ENCODE measurements at places on chromosomes 11 and 22.

- DNase-seq = peak; percentile 57
These were observed 605 bp upstream of the COPB1 start for GRCh38 chr11:14500181-14500651.

DNA sequence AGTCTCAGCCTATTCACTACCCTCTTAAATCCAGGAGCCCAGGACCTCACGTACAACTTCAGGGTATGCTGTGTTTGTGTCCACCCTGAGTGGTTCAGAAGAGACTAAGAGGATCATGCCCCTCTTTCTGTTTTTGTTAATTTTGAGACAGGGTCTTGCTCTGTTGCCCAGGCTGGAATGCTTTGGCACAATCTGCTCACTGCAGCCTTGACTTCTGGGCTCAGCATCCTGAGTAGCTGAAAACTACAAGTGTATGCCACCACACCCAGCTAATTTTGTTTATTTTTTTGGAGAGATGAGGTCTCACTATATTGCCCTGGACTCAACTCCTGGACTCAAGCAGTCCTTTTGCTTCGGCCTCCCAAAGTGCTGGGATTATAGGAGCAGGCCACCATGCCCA lies 118.5 kb downstream of the NAT10 start:
- no peak for DNase-seq

GRCh38 chr11:19872512-19873145 lies 160.0 kb downstream of the NAV2 start:
- DNase-seq = no peak

DNA sequence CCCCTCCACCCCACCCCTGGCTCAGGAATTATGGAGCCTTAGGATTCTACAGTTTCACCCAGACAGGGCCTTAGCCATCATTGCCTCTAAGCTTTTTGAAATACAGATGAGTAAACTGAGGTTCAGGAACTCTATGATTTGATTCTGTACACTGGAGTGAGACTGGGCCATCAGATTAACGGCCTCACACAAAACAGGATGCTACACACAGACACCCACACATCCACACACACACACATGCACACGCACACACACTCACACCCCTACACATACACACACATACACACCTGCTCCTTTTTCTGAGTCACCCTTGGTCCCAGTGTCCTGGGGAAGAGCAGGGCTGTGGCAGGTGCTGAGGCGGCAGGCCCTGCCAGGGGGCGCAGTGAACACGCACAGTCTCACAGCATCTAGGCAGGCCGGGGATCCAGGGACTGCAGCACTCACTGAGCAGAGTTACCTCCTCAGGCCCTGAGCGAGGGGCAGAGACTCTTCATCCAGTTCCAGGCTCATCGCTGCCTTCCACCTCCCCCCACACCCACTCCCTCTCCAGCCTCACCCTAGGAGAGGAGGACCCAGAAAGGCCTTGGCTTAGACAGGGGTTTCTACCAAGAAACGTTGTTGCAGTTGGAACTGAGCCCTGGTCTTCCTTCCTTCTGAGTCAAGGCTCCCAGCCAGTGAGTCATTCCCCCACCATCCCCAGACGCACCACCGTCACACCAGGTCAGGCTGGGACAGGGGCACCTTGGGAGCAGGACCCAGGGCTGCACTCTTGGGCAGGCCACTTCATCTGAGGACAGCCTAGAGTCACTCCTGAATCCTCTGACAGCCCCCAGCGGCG lies 89.8 kb upstream of the PARVA start:
- DNase-seq = peak; percentile 96

DNA sequence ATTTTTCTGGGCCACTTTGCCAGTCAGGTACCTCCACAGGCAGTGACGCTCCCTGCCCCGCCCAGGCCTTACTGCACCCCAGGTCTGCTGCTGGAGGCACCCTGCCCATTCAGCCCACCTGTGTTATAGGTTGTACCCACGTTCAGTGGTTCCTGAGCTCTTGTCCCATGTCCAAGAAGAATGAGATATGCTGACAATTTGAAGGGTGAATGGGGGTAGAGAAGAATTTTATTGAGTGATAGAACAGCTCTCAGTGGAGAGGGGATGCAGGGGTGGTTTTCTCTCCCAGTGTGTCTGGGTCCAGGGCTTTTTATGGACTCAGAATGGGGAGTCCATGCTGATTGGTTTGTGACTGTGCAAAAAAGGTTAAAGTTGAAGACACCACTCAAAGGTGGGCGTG lies 149.7 kb downstream of the LDLRAD3 start:
- DNase-seq = no peak

- no peak for DNase-seq
These were observed 36.5 kb downstream of the KIAA0930 start for GRCh38 chr22:45204241-45204640.

GRCh38 chr11:38278457-38279141 lies 1680.6 kb upstream of the RAG2 start:
- DNase-seq = no peak

DNA sequence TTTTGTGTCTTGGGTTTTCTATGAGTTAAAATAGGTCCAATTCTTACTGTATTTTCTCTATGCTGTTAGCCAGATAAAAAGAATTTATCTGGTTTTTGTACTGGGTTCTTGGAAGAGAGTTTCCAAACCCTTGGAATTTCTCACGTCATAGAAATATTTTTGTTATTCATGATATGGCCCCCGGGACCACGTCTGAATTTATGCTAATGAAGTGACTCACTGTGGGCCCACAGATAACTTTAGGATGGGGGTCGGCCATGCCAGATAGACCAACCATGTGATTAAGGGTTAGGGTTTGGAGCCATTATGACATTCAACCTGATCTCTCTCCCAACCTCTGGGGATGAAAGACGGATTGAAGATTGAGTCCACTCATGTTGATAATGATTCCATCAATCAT lies 35.6 kb upstream of the DDI1 start:
- DNase-seq = no peak

- peak; percentile 98 for DNase-seq
These were observed 10.2 kb upstream of the STK33 start for GRCh38 chr11:8604078-8604723.

- no peak for DNase-seq
These were observed 118.7 kb downstream of the BBOX1 start for GRCh38 chr11:27159335-27159679.

DNA sequence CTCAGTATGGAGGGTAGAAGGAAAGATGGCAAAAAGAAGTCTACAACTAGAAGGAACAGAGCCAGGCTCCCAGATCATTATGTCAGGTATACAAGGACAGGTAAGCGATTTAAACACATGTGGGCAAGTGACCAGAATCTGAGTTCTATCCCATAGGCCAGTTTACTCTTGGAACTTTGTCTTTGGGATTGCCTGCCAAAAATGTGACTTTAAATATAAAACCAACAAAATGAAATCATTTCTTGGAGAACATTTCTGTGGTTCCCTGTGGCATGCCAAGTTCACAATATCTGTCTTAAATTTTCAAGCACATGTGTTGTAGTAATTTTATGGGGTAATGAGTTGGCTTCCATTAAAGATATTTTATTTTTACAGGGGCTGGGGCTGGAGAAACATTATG lies 141.0 kb downstream of the SLC17A6 start:
- no peak for DNase-seq

- DNase-seq = no peak
These were observed 2.9 kb downstream of the TSKU start for GRCh38 chr11:76786016-76786415.
